Kidney (tissue), 22 donors: ENCODE measurements at places on chromosomes 16 and 17. TPM values are rescaled to one million over a fixed set of nuclear protein-coding genes. Genes with fewer than 3 reads are reported as not detected.
A peak's percentile ranks its signal among the peaks of the same experiment; 100 is the strongest.

The PERCC1 gene
- not detected for total RNA-seq

GRCh38 chr17:74981979-74982662 is 5.3 kb upstream of the CDR2L start:
- H3K27ac ChIP-seq, result peak overlapping the region; percentile 64
- no peaks in the 10 kb centered on the region for H3K36me3 ChIP-seq
- DNase-seq, result peak; percentile 88
- peak overlapping the region; percentile 54 for H3K4me3 ChIP-seq
- no peaks in the 10 kb centered on the region for H3K27me3 ChIP-seq

The KLHL10 gene
- 0.28 TPM for total RNA-seq

The MCRIP2 gene
- total RNA-seq, result 36.9 TPM

DNA sequence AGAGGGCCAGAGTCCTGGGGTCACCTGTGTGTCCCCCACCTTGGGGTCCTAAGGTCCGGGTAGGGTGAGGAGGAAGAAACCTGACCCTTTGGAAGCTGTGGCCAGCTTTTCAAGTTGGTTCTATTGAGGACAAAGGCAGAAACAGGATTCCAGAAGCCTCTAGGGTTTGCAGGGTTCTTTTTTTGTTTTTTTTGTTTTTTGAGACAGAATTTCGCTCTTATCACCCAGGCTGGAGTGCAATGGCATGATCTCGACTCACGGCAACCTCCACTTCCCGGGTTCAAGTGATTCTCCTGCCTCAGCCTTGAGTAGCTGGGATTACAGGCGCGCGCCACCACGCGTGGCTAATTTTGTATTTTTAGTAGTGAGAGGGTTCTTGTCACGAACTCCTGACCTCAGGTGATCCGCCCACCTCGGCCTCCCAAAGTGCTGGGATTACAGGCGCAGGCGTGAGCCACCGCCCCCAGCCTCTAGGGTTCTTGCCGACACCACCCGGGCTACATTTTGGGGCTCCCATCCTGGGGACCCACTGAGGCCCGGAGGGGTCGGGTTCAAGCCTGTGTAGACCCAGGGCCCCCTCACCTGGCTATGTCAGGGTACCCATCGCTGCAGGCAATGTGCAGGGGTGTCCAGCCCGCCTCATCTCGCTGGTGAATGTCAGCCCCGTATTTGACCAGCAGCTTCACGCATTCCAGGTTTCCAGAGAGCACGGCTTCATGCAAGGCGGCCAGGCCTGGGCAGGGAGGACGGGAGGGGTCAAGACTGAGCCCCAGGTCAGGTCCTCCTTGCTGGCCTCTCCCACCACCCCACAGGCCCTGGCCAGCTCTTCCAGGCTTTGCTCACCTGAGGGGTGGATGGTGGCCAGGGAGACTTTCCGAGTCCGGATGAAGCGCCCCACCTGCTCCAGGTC is 674 bp downstream of the PPP1R27 start:
- H3K27me3 ChIP-seq, result no peaks in the 10 kb centered on the region
- H3K27ac ChIP-seq, result peak overlapping the region; percentile 84

DNA sequence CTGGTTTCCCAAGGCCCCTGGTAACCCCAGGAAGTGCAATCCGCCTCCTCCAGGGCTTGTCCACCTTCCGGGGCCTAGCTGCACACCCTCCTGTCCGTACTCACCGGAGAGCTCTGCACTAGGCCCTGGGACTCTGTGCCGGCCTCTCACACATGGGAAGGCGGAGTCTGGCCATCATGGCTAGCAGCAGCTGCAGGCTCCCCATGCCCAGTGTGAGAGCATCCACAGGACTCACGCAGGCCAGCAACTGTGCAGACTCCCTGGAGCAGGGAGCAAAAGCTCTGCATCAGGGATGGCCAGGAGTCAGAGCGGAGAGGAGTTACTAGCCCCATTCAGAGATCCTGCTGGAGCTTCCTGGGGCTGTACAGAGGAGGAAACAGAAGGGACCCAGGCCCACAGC is 20.2 kb downstream of the FOXN1 start:
- no peak overlapping the region for H3K27ac ChIP-seq
- H3K36me3 ChIP-seq, result no peaks in the 10 kb centered on the region
- DNase-seq, result no peak
- no peaks in the 10 kb centered on the region for H3K27me3 ChIP-seq
- peaks cover 11% of the 10 kb centered on the region for H3K4me1 ChIP-seq

DNA sequence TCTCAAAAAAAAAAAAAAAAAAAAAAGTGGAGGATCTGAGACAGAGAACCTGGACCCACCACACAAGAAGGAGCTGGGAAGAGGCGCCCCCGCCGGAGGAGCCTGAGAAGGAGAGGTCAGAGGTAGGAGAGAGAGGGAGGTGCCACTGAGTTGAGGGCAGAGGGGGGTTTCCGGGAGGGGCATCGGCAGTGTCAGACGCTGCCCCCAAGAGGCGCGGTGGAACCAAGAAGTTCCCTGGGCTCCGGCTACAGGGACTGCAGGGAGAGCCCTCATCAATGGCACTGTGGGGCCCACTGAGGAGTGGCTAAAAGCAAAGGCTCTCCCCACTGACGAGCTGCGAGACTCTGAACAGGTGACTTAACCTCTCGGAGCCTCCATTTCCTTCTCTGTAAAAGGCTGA is 4.2 kb downstream of the CCDC42 start:
- no peak for DNase-seq
- no peak overlapping the region for H3K27ac ChIP-seq
- H3K4me1 ChIP-seq, result no peaks in the 10 kb centered on the region
- H3K27me3 ChIP-seq, result no peaks in the 10 kb centered on the region
- no peaks in the 10 kb centered on the region for H3K36me3 ChIP-seq

DNA sequence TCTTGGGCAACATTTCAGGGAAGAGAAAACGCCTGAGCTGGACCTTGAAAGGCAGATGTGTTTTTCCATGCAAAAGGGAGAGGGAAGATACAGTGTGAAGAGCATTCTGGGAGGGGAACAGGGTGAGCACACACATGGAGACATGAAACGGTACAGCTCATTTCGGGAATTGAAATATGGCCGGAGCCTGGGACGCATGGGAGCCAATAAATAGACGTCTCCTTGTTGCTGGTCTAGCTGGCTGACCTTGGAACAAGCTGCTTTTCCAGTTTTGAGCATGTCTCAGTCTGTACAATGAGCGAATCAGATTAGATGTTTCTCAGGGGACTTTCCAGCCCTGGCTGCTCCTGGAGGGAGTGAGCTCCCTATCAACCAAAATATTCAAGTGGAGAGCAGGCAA is 63.6 kb downstream of the ASIC2 start:
- DNase-seq, result peak; percentile 5
- no peaks in the 10 kb centered on the region for H3K27me3 ChIP-seq
- no peak overlapping the region for H3K27ac ChIP-seq
- no peak overlapping the region for H3K4me3 ChIP-seq

The C17orf113 gene
- 3.8 TPM for total RNA-seq

DNA sequence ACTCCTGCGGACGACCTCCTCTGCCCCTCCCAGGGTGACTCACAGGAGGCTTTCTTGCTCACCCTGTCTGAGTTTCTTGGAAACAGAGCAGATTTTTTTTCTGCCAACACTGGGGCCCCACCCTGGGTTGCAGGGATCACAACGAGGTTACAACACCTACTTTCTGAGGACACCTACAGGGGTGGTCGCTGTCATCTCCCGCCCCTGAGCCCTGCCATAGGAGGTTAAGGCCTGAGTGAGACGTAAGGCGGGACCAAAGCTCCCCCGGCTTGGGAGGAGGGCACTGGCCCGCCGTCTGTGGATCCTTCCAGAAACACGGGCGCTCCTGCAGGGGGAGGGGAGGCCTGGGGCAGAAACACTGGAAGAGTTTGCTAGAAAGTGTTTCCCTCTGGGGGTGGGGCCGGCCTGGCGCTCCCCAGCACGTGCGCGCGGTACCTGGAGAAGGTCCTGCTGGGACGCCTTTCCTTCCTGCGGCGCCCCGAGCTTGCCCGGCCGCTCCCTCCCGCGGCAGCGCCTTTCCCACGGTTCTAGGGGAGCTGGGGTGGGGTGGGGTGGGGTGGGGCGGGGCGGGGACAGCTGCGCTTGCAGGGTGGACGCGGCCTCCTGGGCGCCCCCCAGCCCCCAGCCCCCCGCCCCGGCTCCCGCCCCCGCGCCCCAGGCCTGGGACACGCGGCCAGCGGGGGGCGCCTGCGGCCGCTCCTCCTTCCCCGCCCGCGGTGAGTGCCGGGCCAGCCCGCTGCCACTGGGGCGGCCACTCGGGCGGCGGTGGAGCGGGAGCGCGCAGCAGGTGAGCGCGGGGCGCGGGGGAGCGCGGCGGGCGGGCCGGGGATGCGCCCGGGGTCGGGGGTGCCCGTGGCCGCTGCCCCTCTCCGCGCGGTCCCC is 20.7 kb upstream of the ADCY7 start:
- peak; percentile 77 for DNase-seq
- no peaks in the 10 kb centered on the region for H3K27me3 ChIP-seq
- H3K4me1 ChIP-seq, result no peaks in the 10 kb centered on the region
- no peak overlapping the region for H3K27ac ChIP-seq
- peak overlapping the region; percentile 48 for H3K4me3 ChIP-seq

The SLC22A31 gene
- 1.8 TPM for total RNA-seq

GRCh38 chr16:28974007-28974436 is 556 bp upstream of the SPNS1 start:
- no peaks in the 10 kb centered on the region for H3K4me1 ChIP-seq
- H3K36me3 ChIP-seq, result peaks cover 4% of the 10 kb centered on the region
- no peaks in the 10 kb centered on the region for H3K27me3 ChIP-seq
- H3K27ac ChIP-seq, result peak overlapping the region; percentile 60

The MYH1 gene
- total RNA-seq, result not detected

DNA sequence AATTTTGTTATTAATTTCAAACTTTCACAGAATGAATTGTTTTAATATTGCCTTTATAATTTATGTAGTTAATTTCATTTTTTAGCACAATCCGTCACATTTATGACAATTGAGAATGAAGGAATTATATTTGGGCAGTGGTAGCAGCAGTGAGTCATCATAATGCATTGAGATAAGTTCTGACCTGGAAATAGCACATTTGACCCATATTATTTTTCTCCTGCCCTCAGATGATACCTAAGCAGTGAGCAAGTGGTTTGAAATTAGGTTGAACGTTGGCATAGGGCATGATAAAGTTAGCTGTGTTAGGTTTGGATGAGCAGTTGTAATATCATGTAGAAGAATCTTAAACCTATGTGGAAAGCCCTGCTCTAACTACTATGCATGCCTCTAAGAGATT is 1431.3 kb upstream of the CDH8 start:
- no peaks in the 10 kb centered on the region for H3K4me1 ChIP-seq
- DNase-seq, result no peak
- no peaks in the 10 kb centered on the region for H3K36me3 ChIP-seq
- no peak overlapping the region for H3K27ac ChIP-seq
- no peak overlapping the region for H3K4me3 ChIP-seq

- no peaks in the 10 kb centered on the region for H3K36me3 ChIP-seq
- no peak overlapping the region for H3K4me3 ChIP-seq
- no peak overlapping the region for H3K27ac ChIP-seq
- DNase-seq, result no peak
- H3K27me3 ChIP-seq, result no peaks in the 10 kb centered on the region
Observed at GRCh38 chr17:82276938-82277337, 3.4 kb upstream of the CSNK1D start.

DNA sequence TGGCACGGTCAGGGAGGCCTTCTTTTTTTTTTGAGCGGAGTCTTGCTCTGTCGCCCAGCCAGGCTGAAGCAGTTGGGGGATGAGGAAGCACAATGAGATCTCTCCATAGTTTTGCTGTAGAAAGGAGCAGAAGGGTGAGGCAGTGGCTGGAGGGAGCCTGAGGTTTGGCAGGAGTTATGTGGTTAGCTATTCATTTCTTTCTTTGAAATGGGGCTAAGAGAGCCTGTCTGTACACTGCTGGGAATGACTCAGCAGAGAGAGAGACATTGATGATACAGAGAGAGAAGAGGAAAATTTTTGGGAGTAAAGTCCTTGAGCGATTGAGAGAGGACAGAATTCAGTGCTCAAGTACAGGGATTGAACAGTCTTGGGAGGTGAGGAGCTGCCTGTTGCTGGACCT is 22.1 kb downstream of the NOS2 start:
- no peak overlapping the region for H3K4me3 ChIP-seq
- H3K27me3 ChIP-seq, result no peaks in the 10 kb centered on the region
- no peak for DNase-seq
- no peaks in the 10 kb centered on the region for H3K36me3 ChIP-seq
- no peak overlapping the region for H3K27ac ChIP-seq

DNA sequence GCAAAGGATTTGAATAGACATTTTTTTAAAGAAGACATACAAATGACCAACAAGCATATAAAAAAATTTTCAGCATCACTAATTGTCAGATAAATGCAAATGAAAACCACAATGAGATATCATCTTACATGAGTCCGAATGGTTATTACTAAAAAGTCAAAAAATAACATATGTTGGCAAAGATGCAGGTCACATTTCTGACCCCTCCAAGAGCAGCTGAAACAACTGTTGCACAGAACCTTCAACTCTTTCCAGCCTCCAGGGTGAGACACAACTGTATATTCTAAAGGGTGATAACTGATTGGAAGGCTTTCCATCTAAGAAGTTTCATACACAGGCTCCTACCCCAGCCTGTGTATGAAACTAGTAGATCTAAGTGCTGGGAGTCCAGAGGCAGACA is 51.9 kb downstream of the SLFN5 start:
- no peak overlapping the region for H3K4me3 ChIP-seq
- DNase-seq, result no peak
- H3K27ac ChIP-seq, result no peak overlapping the region
- H3K36me3 ChIP-seq, result no peaks in the 10 kb centered on the region
- H3K4me1 ChIP-seq, result no peaks in the 10 kb centered on the region
- H3K27me3 ChIP-seq, result no peaks in the 10 kb centered on the region

DNA sequence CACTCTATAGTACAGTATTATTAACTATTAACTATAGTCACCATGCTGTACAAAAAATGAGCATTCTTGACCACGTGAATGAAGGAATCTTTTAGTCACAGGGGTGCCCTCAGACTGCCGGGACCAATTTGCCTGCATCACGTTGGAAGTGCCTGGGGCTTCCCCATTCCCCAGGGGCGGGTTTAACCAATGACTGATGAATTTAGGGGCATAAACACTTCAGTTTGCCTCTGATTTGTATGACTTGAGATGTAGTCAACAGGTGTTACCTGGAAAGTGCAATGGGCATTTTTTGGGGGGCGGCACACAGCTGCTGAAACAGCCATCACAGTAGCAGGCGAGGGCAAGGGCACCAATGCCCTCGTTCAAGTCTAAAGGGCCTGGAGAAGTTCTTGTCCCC is 8.7 kb upstream of the PYY start:
- no peaks in the 10 kb centered on the region for H3K36me3 ChIP-seq
- no peak overlapping the region for H3K4me3 ChIP-seq
- H3K4me1 ChIP-seq, result no peaks in the 10 kb centered on the region
- H3K27me3 ChIP-seq, result no peaks in the 10 kb centered on the region
- H3K27ac ChIP-seq, result no peak overlapping the region

DNA sequence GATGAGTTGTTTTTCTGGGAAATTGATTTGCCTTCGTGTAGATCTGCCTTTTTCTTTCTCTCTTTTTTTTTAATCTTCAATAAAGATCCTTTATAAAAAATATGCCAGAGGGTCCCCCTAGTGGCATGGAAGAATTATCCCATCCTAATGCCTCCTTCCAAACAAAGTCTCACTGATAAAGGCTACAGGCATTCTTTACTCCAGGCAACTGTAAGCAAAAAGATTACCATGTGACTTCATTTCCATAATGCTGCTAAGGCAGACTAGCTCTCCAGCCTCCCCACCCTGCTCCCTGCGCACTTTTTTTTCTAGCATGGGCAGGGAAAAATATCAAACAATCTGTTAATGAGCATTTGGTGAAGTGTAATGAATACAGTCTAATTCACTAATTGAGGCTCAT is 220.2 kb upstream of the CDH8 start:
- H3K4me1 ChIP-seq, result no peaks in the 10 kb centered on the region
- H3K27ac ChIP-seq, result no peak overlapping the region
- H3K36me3 ChIP-seq, result no peaks in the 10 kb centered on the region

The TMEM204 gene
- total RNA-seq, result 40.9 TPM
